ENCODE measurements at places on chromosomes 5 and 9.
A peak's percentile ranks its signal among the peaks of the same experiment; 100 is the strongest.

DNA sequence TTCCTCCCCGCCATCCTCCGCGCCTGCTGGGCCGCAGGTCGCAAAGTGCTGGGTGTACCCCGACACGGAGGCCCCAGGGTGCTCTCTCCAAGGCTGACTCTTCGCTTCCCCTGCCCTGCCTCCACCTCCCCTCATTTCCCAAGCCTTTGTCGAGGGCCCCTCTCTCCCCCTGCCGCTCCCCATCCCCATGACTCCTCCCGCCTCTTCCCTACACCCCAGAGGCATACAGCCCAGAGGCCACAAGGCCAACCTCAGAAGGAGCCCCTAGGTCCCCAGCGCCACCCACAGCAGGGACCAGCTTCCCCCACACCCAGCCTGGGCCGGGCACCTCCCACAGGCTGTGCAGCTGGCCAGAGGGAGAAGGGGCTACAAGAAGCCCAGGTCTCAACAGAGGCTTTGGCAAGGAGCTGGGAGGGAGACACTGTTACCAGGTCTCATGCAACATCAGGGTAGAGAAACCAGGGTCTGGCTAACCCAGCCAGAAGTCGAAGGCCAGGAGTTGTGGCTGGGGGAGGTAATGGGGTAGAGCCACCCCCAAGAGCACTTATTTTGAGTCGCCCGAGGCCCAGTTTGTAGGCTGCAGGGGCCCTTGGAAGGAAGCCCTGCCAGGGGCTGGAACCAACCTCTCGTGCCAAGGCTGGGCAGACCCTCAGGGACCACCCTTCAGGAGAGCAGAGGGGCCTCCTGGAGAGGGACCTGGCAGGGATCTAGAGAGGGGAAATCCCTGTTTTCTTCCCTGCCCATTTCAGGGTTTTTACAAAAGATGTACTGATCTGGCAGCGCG is 24.5 kb upstream of the SARDH start:
- no peak for DNase-seq

- DNase-seq: no peak
Observed at GRCh38 chr5:81826128-81826527, 75.2 kb upstream of the SSBP2 start.

DNA sequence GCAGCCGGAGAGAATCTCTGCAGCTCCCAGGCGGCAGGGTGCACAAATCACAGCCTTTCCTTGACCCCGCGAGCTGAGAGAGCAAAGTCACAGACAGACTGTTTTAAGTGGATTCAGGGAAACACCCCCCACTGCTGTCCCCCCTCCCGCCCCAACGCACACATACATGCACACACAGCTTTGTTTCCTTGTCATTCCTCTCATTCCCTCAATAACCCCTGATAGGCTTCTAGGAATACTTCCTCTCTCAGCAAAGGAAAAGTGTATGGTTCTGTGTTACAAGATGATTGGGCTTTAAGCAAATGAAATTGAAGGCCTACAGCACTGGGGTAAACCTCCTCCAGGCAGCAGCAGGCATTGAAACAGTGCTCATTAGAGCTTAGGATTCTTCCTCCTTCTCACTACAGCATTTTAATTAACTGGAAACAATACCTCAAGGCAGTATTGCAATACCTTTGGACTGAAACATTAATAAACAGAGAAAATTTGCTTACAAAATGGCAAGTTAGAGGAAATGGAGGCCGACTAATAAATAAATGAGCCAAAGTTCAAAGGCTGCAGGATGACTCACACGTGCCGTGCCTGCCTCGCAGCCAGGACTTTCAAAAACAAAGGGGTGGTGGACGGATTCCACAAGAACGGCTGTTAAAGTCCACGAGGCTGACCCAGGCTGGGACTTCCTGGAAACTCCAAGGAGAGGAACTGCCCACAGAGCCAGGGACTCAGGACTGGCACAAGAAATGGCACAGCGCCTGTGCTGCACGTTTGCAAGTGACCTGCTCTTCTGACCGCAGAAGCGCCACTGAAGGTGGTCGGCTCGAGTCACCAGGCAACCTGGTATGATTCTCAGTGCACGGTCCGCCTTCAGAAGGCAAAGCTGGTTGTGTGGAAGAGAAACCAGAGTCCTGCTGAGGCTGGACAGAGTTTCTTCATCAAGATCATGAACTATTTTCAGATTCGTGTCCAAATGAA is 236.2 kb downstream of the SYK start:
- DNase-seq: no peak

DNA sequence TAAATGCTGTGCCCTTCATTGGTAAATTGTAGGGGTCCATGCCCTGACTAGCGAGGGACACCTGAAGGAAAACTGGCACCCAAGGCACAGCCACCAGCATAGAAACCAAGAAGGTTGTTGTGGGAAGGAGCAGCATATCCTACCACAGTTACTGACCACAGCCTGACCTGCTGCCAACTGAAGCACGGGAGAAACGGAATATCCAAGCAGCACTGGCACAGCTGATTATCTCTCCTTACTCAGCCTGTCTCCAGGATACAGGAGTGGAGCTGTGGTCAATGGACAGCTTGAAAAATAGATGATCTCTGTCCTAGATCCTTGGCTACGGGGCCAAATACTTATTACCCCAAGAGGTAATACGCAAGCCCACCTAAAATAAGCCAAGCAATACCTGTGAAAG is 164.5 kb downstream of the ATPSCKMT start:
- no peak for DNase-seq

GRCh38 chr5:145855763-145856267 is 17.0 kb downstream of the GRXCR2 start:
- DNase-seq: no peak

- no peak for DNase-seq
Observed at GRCh38 chr9:22228542-22228941, 218.1 kb upstream of the DMRTA1 start.

DNA sequence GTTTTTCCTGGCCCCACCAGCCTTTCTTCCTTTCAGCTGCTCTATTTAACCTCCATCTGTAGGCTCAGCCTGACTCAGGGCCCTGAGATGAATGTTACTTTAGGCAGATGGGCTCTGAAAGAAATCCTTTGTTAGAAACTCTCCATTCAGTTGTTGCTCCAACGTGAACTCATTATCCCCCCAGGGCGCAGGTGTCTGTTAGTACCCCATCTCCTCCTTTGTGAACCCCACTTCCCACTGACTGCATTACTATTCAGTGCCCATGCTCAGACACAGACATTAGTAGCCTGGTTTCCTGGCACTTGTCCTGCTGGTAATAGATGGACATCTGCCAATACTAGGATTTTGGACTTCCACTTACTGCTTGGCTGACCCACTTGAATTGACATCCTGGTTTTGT is 1271.6 kb downstream of the PTPRD start:
- DNase-seq: no peak

DNA sequence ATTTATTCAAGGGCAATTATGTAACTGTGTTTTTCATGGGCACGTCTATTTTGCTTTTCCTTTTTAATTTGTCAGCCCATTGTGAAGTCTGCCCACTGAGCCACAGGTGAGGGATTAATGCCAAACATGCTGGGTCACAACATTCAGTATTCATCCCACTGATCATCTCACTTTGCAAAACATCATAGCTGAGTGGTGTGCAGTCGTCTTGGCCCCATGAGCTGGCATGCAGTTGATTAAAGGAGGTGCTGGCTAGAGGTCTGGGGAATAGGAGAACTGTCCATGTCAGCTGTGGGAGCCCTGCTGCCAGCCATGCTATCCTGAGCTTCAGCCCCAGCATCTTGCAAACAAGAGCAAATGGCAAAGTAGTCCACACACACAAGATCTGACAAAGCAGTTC is 11.7 kb upstream of the ESM1 start:
- no peak for DNase-seq

- no peak for DNase-seq
Observed at GRCh38 chr5:154541553-154541952, 63.5 kb upstream of the HAND1 start.

GRCh38 chr5:128350705-128351104 is 187.3 kb downstream of the FBN2 start:
- no peak for DNase-seq

- peak; percentile 66 for DNase-seq
Observed at GRCh38 chr9:137029058-137029936, 1.3 kb upstream of the ABCA2 start.

GRCh38 chr5:65418661-65419060 is 63.1 kb downstream of the ADAMTS6 start:
- DNase-seq: no peak

GRCh38 chr5:179382486-179382885 is 37.2 kb upstream of the ADAMTS2 start:
- DNase-seq: no peak

GRCh38 chr9:95938724-95939123 is 63.2 kb downstream of the ERCC6L2 start:
- DNase-seq: no peak

GRCh38 chr9:116403171-116403570 is 249.6 kb downstream of the PAPPA start:
- no peak for DNase-seq

- no peak for DNase-seq
Observed at GRCh38 chr5:113807427-113807991, 294.0 kb downstream of the YTHDC2 start.

DNA sequence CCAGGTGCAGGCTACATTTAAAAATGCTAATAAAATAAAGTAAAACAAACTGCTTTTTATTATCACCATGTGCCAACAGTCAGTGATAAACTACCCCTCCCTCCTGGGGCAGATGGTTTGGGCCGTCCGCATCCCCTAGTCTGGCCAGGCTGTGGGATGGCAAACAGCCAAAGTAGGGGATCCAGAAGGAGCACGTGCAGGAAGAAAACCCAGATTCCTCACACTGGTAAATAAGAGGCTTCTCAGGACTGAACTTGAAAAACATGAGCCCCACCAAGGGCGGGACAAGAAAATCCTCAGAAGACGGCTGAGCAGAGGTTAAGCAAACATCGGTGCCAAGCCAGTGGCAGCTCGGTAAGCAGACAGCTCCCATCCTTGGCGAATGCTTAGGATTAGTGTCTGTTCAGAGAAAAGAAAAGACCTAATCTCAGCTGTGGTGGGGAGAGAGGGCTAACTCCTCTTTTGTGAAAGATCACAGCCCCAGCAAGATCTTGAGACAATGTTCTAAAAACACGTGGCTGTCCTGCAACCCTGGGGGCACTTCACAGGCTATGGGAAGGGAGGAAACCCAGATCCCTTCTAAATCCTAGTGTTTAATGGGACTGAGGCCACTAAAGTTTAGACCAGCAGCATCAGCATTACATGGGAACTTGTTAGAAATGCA is 46.5 kb upstream of the GDNF start:
- no peak for DNase-seq

All from activated CD4-positive, alpha-beta T cell treated with anti-CD3 and anti-CD28 coated beads for 4 hours (primary cell).